ENCODE measurements at places on chromosomes 6 and 20.

DNA sequence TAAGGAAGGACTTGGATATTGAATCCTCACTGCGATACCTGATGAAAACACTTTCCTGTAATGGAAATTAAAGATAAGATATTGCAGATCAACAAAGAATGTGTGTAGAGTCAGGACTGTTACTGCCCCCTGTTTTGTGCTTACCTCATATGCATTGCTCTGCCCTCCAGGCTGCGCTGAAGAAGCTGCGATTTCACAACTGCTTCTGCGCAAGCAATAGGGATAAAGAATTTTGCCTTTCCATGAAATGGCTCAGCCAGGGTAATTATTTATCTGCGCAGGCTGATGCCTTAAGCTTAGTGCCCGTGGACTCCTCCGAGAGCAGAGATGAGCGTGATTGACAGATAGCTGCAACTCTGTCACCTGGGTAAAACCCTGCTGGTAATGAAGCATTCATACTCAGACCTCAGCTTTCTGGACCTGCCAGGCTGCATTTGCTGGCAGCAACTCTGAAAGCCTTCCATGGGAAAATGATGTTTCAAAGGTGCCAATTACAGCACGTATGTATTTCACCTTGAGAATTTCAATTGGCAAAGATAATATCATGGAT is 370.6 kb downstream of the SAMD5 start:
- no peak for DNase-seq

- DNase-seq = no peak
These were observed 598.8 kb downstream of the EPHA7 start for GRCh38 chr6:92820601-92821000.

- no peak for DNase-seq
These were observed 339.9 kb upstream of the RNF217 start for GRCh38 chr6:124622351-124622750.

DNA sequence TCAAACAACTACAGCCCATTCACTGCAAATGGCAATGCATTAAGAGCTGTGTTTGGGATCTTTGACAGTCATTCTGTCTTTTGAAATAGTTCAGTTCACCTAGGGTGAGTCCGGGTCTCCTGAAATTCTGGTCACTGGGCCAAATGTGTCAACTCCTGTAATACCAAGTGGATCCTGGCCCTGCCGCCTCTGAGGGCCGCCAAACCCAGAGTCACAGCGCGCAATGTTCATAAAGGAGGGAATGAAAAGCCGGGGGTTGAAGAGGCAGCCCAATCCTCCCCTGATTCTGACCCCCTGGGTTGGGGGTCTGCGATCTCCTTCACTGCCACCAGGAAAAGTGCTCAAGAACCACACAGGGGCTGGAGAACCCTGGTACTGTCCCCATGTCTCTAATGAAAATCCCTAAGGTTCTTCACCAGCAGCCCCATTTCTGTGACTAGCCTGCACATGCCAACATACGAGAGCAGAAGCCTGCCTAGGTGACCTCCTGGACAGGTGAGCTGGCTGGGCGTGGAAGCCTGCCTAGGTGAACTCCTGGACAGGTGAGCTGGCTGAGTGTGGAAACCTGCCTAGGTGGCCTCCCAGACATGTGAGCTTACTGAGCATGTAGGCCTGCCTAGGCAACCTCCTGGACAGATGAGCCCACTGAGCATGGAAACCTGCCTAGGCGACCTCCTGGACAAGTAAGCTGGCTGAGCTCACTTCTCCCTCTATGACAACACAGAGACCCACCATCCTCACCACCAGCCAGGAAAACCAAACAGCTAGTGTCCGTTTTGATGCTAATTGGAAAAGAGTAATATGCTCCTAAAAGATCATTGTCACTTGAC is 16.1 kb upstream of the APMAP start:
- no peak for DNase-seq

DNA sequence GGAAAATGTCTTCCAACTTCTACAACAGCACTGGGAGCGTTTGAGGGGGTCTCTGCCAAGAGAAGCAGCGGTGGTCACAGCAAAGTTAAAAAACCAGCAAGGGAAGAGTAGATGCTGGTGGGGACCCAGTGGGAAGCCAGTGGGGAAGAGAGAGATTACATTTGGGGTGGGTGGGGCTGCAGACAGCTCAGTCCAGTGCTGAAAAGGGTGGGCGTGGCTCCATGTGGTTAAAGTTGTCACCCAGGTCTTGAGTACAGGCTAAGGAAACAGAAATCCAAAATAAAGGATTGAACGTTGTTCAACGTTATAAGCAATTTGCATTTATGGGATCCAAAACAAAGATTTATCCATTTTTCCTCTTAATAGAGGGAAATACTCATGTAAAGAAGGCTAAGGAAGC is 106.3 kb upstream of the LY86 start:
- DNase-seq = no peak

- DNase-seq = no peak
These were observed 24.7 kb downstream of the CTCFL start for GRCh38 chr20:57500235-57500634.

DNA sequence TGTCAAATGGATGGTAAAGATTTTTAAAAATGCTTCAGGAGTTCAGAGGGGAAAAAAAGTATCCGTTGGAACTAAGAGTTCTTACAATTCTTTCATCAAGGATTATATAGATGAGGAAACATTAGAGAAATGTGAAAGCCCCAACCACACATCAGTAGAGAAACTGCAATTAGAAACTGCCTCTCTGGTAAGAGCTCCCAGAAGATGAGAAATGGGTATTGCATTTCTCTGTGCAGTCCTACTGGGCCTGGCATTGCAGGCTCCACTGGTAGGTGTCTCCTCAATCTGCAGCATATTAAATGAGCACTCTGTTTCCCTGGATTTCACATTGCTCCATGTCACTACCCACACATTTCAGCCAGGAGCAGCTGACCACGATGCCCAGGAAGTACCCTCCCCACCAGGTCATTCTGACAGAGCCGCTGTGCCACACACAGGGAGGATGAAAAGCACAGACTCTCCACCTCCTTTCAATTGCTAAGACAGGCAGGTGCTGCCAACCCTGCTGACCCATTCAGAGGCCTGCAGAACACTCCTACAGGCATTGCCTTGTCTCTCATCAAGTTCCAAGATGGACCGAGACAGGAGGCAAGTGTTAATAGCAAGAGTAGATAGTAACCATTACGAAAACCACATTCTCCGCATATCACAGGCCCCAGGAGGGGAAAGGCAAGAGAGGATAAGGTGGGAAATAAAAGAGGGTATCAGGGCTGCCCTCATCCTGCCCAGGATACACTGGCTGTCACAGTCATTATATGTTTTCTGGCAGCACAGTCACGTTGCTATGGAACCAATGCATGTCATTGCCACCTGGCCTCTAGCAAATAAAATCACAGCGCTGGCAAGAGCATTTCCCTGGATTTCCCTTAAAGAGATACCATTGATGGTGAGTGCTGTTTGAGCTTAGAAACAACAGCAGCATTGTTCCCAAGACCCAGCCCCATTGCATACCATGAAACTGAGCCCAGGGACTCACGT is 241.7 kb downstream of the ATXN1 start:
- no peak for DNase-seq

DNA sequence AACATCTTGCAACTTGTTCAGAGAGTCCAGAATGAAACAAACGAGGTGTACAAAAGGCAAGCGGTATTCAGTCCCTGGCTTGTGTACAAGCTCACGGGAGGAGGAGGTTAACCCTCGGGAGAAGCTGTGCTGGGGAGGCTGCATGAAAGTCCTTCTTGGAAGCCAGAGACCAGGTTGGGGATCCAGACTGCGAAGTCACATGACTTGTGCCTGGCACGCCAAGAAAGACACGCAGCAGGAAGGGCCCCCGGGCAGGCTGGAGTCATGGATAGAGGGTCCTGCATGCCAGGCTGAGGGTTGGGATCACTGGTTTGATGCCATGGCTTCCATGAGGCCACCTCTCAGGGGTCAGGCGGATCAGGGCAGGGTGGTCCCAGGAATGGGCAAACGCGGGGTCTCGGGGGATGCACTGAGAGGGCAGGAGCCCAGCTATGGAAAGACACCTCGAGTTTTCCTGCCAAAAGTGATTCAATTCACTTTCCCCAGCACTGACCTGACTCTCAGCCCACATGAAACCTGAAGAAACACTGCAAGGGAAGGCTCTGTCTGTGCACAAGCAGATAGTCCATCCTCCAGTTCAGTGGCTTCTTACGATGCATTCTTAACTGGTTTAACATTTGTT is 79.4 kb downstream of the DLL1 start:
- no peak for DNase-seq

GRCh38 chr6:144343701-144344428 is 58.7 kb downstream of the UTRN start:
- no peak for DNase-seq

- DNase-seq = no peak
These were observed 51.4 kb upstream of the RPS6KA2 start for GRCh38 chr6:166678426-166678825.

- DNase-seq = no peak
These were observed 275.1 kb upstream of the PRDM1 start for GRCh38 chr6:105810922-105811482.

- DNase-seq = peak; percentile 40
These were observed 166.5 kb downstream of the SOBP start for GRCh38 chr6:107656401-107656800.

DNA sequence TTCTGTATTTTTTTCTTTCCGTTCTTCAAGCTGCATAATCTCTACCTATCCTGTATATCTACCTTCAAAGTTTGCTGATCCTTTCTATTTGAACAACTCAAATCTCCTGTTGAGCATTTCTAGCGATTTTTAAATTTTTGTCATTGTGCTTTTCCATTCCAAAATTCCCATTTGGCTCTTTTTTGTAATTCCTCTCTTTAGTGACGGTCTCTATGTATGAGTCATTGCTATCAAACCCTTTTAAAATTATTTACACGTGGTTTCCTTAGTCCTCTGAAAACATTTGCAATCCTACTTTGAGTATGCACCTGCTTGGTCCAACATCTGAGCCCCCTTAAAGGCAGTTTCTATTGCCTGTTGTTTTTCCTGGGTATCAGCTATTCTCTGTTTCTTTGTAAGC is 100.5 kb upstream of the FOXC1 start:
- peak; percentile 29 for DNase-seq

GRCh38 chr20:55880361-55880760 is 125.0 kb downstream of the CBLN4 start:
- DNase-seq = no peak

DNA sequence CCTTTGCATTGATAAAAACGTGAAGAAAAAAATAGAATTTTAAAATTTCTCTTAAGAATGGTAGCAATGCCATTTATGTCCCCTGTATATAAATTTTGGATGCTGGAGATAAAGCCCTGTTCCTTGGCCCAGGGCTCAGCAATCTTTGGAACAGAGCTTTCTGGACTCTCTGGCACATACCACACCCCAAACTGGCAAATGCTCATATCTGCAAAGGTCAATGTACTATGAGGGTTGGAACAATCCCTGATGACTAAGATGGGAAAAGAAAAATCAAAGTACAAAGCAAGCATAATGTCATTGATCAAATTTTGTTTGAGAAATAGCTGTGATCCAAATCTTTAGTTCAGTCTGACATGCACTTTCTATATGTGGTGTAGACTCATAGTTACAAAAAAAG is 158.1 kb upstream of the HCRTR2 start:
- no peak for DNase-seq

DNA sequence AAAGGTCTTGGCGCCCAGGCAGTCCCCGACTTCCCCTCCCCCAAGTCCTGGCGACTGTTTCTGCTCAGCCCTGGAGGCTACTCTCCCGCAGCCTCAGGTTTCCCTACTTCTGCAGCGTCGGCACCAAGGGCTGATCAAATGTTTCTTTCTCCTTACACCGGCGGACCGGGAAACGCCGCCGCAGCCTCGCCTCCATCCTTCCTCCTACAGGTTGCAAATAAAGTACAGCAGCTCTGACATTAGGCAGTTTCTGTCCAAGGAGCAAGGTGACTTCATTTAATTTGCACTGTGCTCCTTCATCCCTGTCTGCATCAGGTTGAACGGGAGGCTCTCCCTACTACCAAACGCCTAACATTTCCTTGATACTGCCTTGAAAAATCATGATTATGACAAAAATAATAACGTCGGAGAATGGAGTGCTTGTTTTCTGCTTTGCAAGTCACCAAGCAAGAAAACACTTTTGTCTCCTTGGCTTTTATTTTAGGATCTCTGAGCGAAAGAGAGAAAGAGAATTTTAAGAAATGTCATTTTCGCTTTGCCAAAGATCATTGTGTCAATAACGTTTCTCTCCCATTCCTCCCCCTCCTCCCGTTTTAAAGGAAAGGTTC is 1.0 kb downstream of the CLIC5 start:
- DNase-seq = no peak

DNA sequence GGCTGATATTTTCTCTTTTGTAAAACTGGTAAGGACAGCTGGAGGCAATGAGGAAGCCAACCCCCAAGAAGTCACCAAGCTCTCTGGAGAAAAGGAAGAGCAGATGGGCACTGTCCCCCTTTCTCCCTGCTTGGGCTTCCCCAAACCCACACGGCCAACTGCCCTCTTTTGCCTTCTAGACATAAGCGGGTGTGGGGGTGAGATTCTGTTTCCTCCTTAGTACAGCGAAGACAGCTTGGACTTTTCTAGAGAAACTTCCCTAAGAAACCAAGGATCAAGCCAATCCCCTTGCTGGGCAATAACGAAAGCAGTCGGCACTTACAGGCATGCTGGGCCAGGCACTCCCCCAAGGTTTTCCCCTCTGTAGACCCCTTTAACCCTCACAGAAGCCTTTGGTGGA is 110.3 kb downstream of the CDC5L start:
- DNase-seq = no peak

DNA sequence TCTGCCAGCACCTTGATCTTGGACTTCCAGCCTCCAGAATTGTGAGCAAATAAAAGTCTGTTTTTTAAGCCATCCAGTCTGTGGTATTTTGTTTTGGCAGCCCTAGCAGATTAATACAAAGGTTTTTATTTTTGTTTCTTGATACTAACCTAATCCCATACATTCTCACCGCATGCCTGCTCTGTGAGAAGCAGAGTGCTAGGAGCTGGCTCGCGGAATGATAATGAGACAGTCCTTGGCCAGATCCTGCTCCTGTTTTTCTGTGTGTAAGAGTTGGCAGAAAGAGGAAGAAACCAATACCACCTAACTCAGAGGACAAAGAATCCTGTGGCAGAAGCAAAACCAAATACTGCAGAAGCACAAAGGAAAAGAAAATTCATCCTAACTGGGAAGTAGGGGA is 82.6 kb downstream of the KIF16B start:
- DNase-seq = no peak

DNA sequence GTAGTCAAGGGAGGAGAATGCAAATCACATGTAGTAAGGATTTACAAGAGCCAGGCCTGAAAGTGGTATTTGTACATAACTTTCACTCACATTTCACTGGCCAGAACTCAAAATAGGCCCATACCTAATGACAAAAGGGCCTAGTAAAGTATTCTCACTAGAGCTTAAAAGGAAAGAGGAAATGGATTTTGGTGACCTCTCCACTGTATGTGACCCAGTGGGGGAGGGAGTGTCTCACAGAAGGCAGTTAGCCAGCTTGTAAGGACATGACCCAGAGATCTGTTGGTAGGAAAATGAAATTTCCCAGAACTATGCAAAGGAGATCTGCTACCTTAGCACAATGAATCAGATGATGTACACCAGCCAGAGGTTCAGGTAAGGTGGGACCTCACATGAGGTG is 124.4 kb downstream of the PTPRT start:
- no peak for DNase-seq

Measured in AG10803 (cell line).